ENCODE measurements at places on chromosomes 2 and 18.

DNA sequence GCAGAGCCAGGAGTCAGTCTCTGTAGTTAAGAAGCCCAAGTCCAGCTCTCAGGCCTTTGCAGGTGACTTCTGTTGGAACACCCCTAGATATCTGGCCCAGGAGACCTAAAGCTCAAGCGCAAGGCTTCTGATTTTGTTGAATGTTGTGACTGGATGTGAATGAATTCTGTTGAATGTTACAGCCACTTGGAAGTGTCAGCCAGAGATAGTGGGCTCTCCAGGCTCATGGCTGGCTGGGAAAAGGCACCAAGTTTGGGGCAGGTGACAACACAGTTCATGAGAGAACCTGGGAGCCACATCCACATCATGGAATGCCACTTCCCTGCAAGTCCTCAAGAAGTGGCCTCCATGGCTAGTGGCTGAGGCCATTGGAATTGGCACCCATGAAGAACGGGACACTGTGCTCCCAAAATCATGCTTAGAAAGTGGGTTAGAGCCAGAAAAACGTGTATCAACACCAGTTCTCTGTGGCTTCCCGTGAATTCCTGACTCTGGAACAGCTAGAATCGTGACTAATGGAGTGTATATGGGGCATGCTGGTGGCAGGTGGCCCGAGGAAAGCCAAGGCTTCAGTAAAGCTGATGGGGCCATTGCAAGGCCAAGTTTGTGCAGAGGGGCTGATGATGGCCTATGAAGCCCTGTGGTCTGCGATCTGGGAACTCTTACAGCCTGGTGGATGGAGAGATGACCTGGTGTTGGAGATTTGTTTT is 30.2 kb downstream of the EDAR start:
- no peak for DNase-seq

GRCh38 chr18:45100321-45101105 is 419.8 kb downstream of the SETBP1 start:
- DNase-seq: no peak

GRCh38 chr18:857986-858385 is 45.9 kb upstream of the YES1 start:
- DNase-seq: no peak

- DNase-seq: no peak
These were observed 162.2 kb downstream of the SLC39A10 start for GRCh38 chr2:195819276-195819675.

GRCh38 chr2:24038786-24039499 is 8.2 kb downstream of the WDCP start:
- no peak for DNase-seq
